CD8-positive, alpha-beta memory T cell (primary cell): ENCODE measurements at places on chromosomes 7 and 10. TPM values are rescaled to one million over a fixed set of nuclear protein-coding genes. Genes with fewer than 3 reads are reported as not detected.

GRCh38 chr7:116727432-116728009 lies 55.5 kb downstream of the MET start:
- H3K4me3 ChIP-seq: no peak overlapping the region
- H3K36me3 ChIP-seq: no peaks in the 10 kb centered on the region
- DNase-seq: no peak
- no peaks in the 10 kb centered on the region for H3K27me3 ChIP-seq
- H3K27ac ChIP-seq: no peak overlapping the region

DNA sequence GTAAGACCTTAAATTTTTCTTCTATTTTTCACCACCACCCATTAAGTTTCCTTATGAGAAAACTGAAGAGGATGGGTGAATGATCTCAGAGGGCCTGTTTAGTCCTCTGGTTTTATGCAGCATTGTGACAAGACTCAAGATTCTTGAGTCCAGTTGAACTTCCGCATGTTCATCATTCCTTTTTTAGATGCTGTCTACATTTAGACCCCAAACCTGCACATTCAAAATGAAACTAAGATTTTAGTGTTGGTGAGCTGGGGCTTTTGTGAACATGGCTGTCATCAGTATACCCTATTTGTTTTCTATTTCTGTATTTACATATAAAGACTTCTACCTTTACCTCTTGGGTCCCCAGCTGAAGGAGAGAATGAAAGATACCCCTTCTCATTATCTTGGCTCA lies 31.1 kb downstream of the NET1 start:
- no peak overlapping the region for H3K4me3 ChIP-seq
- H3K36me3 ChIP-seq: no peaks in the 10 kb centered on the region
- H3K4me1 ChIP-seq: peaks cover 14% of the 10 kb centered on the region
- DNase-seq: no peak
- H3K27ac ChIP-seq: no peak overlapping the region
- H3K27me3 ChIP-seq: no peaks in the 10 kb centered on the region

GRCh38 chr7:55575098-55575497 lies 2.8 kb upstream of the VOPP1 start:
- H3K27me3 ChIP-seq: no peaks in the 10 kb centered on the region
- no peak for DNase-seq
- H3K4me3 ChIP-seq: no peak overlapping the region

DNA sequence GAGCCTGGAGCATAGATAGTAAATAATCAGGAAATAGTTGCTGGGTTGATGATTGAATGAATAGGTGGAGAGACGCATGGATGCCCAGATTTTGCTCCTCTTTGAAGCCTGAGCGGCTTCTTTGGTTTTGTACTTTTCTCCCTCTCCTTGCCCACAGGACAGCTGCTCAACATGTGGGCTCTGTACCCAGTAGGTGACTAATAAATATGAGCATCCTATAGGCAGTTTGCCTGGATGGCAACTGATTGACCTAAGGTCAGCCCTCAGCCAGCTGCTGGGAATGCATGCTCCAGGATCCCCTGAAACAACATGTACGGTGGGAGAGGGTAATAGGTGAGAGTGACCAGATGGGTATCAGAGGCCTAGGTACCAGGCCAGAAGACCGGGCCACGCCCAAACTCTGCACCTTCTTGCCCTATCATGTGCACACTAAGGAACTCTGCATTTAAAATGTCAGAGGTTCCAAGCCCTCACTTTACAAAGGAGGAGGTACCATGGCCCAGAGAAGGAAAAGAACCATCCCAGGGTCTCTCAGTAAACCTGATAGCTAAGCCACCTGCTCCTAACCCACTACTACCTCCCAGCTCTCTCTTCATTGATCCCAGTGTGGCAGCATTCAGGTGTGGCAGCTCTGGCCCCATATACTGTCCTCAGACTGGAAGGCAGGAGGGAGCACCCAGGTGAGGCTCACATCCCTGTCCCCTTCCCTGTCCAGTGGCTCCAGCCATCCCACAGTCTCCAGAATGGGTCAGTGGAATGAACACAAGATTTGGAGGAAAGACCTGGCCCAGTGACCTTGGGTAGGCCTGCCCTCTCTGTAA lies 2.7 kb upstream of the ZCCHC24 start:
- no peaks in the 10 kb centered on the region for H3K36me3 ChIP-seq
- DNase-seq: no peak
- H3K4me1 ChIP-seq: peaks cover 16% of the 10 kb centered on the region
- no peaks in the 10 kb centered on the region for H3K27me3 ChIP-seq
- no peak overlapping the region for H3K27ac ChIP-seq
- no peak overlapping the region for H3K4me3 ChIP-seq

The SPAM1 gene
- not detected for total RNA-seq
